ENCODE measurements at places on chromosomes 7 and 10. TPM values are rescaled to one million over a fixed set of nuclear protein-coding genes. Genes with fewer than 3 reads are reported as not detected.

GRCh38 chr10:103491729-103492364 lies 1.7 kb upstream of the NEURL1 start:
- no peak for DNase-seq
- no peaks in the 10 kb centered on the region for H3K4me1 ChIP-seq
- no peak overlapping the region for H3K27ac ChIP-seq
- no peak overlapping the region for H3K4me3 ChIP-seq

- H3K4me3 ChIP-seq, result no peak overlapping the region
- no peak overlapping the region for H3K27ac ChIP-seq
- DNase-seq, result no peak
- no peaks in the 10 kb centered on the region for H3K4me1 ChIP-seq
- peaks cover 59% of the 10 kb centered on the region for H3K27me3 ChIP-seq
Observed at GRCh38 chr10:49609006-49609282, 1.2 kb upstream of the SLC18A3 start.

Gene OR9A2
- total RNA-seq, result not detected

Gene TRIM50
- total RNA-seq, result not detected

DNA sequence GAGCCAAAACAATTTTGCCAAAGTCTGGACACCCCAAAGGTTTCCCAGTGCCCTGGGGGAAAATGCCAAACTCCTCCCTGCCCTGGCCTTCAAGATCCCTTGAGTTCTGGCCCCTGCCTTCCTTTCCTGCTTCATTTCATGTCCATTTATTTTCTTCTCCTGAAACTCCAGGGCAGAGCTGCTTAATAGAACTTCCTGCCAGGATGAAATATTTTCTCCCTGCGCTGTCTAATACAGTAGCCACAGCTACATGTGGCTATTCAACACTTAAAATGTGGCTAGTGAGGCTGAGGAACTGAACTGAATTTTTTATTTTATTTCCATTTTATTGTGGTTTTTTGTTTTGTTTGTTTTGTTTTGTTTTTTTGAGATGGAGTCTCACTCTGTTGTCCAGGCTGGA lies 49.6 kb downstream of the COL13A1 start:
- H3K27ac ChIP-seq, result no peak overlapping the region
- H3K4me3 ChIP-seq, result no peak overlapping the region
- H3K4me1 ChIP-seq, result peaks cover 5% of the 10 kb centered on the region

DNA sequence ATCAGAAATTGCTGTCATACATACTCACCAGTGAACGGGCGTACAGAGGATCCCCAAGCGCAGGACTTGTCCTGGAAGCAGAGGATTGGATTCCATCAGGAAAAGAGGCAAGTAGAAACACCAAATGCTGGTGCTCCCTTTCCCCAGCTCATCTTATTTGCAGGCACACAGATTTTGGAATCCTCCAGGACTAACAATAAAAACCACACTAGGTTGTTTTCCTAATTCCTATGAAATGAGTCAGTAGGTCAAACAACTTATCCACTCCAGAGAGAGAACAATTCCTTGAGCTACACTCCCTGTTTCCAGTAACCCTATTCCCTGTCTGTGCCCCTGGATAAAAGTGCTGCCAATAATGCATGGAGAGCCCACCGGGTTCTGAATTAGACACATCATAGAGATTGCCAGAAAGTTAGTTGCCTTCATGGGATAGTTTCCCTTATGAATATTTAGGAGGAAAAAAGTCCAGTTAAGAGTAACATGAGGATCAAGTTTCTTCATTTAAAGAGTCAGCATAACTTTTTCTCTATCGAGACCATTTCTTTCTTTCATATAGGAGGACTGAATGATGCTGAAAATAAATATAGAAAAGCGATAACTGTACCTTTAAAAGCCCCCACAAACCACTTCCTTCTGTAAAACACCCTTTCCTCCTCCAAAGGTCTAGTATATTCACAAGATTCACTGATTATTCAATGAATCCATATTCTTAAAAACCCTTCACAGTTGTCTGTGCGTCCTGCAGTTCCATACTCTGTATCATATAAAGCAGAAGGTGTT lies 178.3 kb upstream of the KLF14 start:
- no peak for DNase-seq
- H3K27ac ChIP-seq, result peak overlapping the region; percentile 95
- H3K36me3 ChIP-seq, result no peaks in the 10 kb centered on the region
- H3K4me1 ChIP-seq, result peaks cover 12% of the 10 kb centered on the region

DNA sequence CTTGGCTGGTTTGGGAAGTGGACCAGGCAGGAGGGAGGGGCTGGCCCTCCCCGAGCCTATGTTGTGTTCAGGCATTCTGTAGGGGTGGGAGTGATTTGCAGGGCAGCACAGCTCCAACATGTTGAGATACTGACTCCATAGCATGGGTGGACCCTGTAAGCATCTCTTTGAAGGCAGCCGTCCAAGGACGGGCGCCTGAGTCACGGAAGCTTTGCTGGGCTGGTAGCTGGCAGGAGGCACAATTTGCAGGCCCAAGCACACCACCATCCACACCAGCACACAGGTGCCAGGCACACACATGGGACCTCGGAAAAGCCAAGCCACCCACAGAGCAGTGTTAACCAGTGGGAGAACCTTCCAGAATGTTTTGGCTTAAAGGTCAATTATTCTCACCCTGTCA lies 505.1 kb upstream of the FOXK1 start:
- no peak overlapping the region for H3K4me3 ChIP-seq
- H3K36me3 ChIP-seq, result no peaks in the 10 kb centered on the region
- H3K27ac ChIP-seq, result no peak overlapping the region
- no peaks in the 10 kb centered on the region for H3K27me3 ChIP-seq
- no peaks in the 10 kb centered on the region for H3K4me1 ChIP-seq
- no peak for DNase-seq

Gene MGAM2
- 26.4 TPM for total RNA-seq

GRCh38 chr10:11824825-11825224 lies 1.7 kb downstream of the PROSER2 start:
- H3K27ac ChIP-seq, result no peak overlapping the region
- no peak overlapping the region for H3K4me3 ChIP-seq
- H3K27me3 ChIP-seq, result peaks cover 4% of the 10 kb centered on the region
- no peaks in the 10 kb centered on the region for H3K4me1 ChIP-seq

Gene TLX1
- total RNA-seq, result 0.52 TPM

DNA sequence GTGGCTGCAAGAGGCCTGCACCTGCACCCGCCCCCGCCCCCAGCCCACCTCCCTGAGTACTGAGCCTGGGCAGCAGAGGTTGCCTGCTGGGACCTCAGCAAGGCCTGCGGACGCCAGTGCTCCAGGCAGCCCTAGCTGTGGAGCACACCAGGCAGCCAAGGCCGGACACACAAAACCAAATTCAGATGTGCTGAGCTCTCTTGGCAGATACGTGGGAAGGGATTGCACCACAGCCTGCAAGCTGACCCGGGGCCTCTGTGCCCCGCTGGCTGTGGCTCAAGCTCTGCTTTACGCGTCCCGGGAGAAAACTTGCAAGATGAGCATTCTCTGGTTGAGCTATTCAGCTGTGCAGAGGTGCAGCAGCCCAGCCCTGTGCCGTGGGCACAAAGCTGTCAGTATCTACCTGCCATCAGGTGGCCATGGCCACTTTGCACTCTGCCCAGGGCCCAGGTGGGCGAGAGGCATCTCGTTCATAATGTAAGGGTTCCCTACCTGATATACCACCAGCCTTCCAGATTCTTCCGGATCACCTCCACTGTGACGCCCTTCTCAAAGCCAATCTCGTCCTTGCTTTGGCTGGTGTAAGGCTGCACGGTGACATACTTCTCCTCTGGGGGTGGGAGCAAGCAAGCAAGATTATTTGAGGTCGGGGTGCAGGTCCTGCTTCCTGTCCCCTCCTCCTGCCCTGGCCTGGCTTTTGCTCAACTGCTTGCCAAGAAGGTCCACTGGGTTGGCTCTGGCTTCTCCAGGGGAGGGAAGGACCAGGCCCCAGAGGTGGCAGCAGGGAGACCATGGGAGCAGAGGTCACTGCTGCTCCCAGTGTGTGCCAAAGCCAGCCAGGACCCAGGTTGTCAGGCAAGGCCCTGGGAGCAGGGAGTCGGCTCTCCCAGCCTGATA lies 123.4 kb downstream of the NEURL1 start:
- no peak overlapping the region for H3K4me3 ChIP-seq
- peak overlapping the region; percentile 27 for H3K27ac ChIP-seq
- DNase-seq, result peak; percentile 52
- H3K4me1 ChIP-seq, result no peaks in the 10 kb centered on the region

GRCh38 chr7:105788356-105788755 lies 88.0 kb downstream of the ATXN7L1 start:
- no peak for DNase-seq
- H3K4me1 ChIP-seq, result no peaks in the 10 kb centered on the region
- no peak overlapping the region for H3K4me3 ChIP-seq

Gene NODAL
- not detected for total RNA-seq

DNA sequence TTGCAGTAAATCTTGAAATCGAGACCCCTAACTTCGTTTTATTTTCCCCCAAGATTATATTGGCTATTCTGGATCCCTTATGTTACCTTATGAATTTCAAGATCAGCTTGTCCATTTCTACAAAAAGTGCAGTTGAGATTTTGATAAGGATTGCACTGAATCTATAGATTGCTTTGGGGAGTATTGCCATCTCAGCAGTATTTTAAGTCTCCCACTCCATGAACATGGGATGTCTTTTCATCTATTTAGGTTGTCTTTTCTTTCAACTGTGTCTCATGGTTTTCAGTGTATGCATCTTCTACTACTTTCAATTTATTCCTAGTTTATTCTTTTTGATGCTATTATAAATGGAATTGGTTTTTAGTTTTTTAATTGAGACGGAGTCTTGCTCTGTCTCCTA lies 89.6 kb downstream of the EZH2 start:
- no peak overlapping the region for H3K4me3 ChIP-seq
- no peak overlapping the region for H3K27ac ChIP-seq
- H3K36me3 ChIP-seq, result no peaks in the 10 kb centered on the region
- DNase-seq, result no peak

- no peaks in the 10 kb centered on the region for H3K4me1 ChIP-seq
- H3K27me3 ChIP-seq, result no peaks in the 10 kb centered on the region
- H3K4me3 ChIP-seq, result no peak overlapping the region
- no peaks in the 10 kb centered on the region for H3K36me3 ChIP-seq
Observed at GRCh38 chr10:19505320-19506312, 310.6 kb upstream of the PLXDC2 start.

Gene COL17A1
- 115 TPM for total RNA-seq

DNA sequence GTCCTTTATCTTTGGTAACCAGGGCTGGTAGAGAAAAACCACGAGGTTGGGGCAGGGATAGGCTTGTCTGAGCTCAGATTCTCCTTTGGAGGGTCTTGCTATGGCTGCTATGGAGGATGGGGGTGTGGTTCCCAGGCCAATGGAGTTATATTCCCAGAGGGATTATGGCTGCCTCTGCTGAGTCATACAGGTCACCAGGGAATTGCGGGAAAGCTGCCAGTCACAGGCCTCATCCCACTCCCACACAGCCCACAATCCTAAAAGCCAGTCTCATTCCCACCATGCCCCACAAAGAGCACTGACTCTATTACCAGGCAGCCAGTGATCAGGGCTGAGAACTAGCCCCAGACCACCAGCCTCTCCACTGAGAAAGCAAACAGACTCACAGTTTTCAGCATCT lies 316.6 kb upstream of the TMEM229A start:
- H3K4me1 ChIP-seq, result no peaks in the 10 kb centered on the region
- no peaks in the 10 kb centered on the region for H3K36me3 ChIP-seq
- no peak overlapping the region for H3K4me3 ChIP-seq
- DNase-seq, result no peak

Gene HOXA11
- 2.9 TPM for total RNA-seq

GRCh38 chr7:1059200-1060091 lies 15.1 kb downstream of the GPR146 start:
- H3K4me1 ChIP-seq, result peaks cover 4% of the 10 kb centered on the region
- H3K4me3 ChIP-seq, result no peak overlapping the region
- DNase-seq, result no peak
- no peaks in the 10 kb centered on the region for H3K36me3 ChIP-seq
- H3K27me3 ChIP-seq, result no peaks in the 10 kb centered on the region

DNA sequence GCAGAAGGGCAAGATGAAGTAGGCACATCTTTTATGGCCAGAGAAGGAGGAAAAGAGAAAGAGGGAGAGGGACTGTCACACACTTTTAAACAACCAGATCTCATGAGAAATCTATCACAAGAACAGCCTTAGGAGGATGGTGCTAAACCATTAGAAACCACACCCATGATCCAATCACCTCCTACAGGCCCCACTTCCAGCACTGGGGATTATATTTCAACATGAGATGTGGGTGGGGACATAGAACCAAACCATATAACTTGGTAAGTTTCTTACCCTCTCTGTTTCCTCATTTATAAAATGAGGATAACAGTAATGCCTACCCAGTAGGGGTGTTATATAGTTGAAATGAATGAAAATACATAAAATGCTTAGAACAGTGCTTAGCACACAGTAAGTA lies 66.0 kb downstream of the CHCHD3 start:
- no peaks in the 10 kb centered on the region for H3K36me3 ChIP-seq
- DNase-seq, result no peak
- H3K27me3 ChIP-seq, result no peaks in the 10 kb centered on the region
- no peak overlapping the region for H3K4me3 ChIP-seq

- no peak overlapping the region for H3K4me3 ChIP-seq
- no peak overlapping the region for H3K27ac ChIP-seq
- no peaks in the 10 kb centered on the region for H3K27me3 ChIP-seq
- H3K4me1 ChIP-seq, result no peaks in the 10 kb centered on the region
- no peaks in the 10 kb centered on the region for H3K36me3 ChIP-seq
Observed at GRCh38 chr7:125876431-125876830, 946.8 kb upstream of the POT1 start.

- H3K36me3 ChIP-seq, result no peaks in the 10 kb centered on the region
- H3K4me3 ChIP-seq, result no peak overlapping the region
- no peaks in the 10 kb centered on the region for H3K27me3 ChIP-seq
- no peaks in the 10 kb centered on the region for H3K4me1 ChIP-seq
- H3K27ac ChIP-seq, result no peak overlapping the region
Observed at GRCh38 chr10:94264085-94264484, 98.7 kb downstream of the NOC3L start.

- H3K4me3 ChIP-seq, result no peak overlapping the region
- no peaks in the 10 kb centered on the region for H3K4me1 ChIP-seq
- H3K27me3 ChIP-seq, result no peaks in the 10 kb centered on the region
- DNase-seq, result no peak
Observed at GRCh38 chr10:61943674-61944378, 42.3 kb downstream of the ARID5B start.

Gene PTPRZ1
- 1.2 TPM for total RNA-seq

DNA sequence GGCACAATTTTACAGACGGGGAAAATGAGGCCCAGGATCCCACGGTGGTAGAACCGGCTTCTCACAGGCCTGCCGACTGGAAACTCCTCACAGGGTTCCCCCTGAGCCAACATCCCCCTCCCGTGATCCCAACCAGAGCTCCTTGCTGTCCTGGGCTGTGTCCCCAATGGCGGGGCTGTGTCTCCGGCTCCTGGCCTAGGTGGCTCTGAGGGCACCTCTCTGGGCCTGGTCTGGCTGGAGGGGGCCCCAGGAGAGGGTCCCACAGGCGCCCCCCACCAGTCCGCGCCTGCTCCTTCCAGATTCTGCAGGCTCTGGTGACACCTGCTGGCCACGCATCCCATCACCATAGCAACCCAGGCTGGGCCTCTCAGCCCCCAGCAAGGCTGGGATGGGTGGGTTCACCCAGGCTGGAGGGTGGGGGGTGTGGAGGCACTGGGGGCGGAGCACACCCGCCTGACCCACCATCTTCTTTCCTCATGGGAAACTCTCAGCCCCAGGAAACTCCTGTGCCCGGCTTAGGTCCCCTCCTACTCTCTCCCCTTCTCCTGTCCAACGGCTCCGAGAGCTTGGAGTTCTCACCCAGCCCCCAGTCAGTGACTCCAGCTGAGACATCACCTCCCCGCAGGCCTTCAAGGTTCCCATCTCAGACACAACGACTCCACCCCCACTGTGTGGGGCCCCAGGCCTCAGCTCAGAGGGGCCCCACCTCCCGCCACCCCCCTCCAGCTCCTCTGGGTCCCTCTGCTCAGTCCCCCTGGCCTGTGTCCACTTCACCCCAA lies 27.1 kb upstream of the TNRC18 start:
- H3K27me3 ChIP-seq, result no peaks in the 10 kb centered on the region
- DNase-seq, result peak; percentile 58
- H3K36me3 ChIP-seq, result no peaks in the 10 kb centered on the region
- no peak overlapping the region for H3K4me3 ChIP-seq

Gene MET
- 45.3 TPM for total RNA-seq

Gene PLXDC2
- 22.4 TPM for total RNA-seq

Gene CC2D2B
- 0.15 TPM for total RNA-seq

Gene MRPL32
- 47.2 TPM for total RNA-seq

Measured in colonic mucosa (tissue), 4 donors.